Natural killer cell treated with Interleukin-12 subunit alpha and Interleukin-12 subunit beta and Interleukin-15 and Interleukin-18, amount 100 ng/mL, for 72 hours (primary cell): ENCODE measurements at places on chromosomes 7 and 10. TPM values are rescaled to one million over a fixed set of nuclear protein-coding genes. Genes with fewer than 3 reads are reported as not detected.

Gene DGKB
- total RNA-seq: not detected

Gene LRRC72
- not detected for total RNA-seq

Gene CCNY
- total RNA-seq: 60.8 TPM

Gene CLCN1
- total RNA-seq: not detected

Gene GBX1
- total RNA-seq: not detected

Gene C10orf90
- total RNA-seq: not detected

Gene UBN2
- total RNA-seq: 14.7 TPM

Gene KIF20B
- 31.5 TPM for total RNA-seq

Gene WNT8B
- not detected for total RNA-seq

- no peak for DNase-seq
- H3K4me1 ChIP-seq: peaks cover 6% of the 10 kb centered on the region
- H3K4me3 ChIP-seq: peak within 1 kb of the TSS; percentile 35
- H3K27ac ChIP-seq: no peak within 1 kb of the TSS
- peaks cover 69% of the 10 kb centered on the region for H3K27me3 ChIP-seq
Observed at GRCh38 chr7:12570534-12571461, at the start of gene SCIN. SCIN (plus strand) TSS chr7:12570720; CDS start chr7:12570787, 67 bp downstream.

GRCh38 chr7:69661342-69661741 is 63.1 kb downstream of the AUTS2 start:
- H3K36me3 ChIP-seq: no peaks in the 10 kb centered on the region
- peaks cover 8% of the 10 kb centered on the region for H3K4me1 ChIP-seq
- peaks cover 5% of the 10 kb centered on the region for H3K27me3 ChIP-seq
- H3K4me3 ChIP-seq: no peak overlapping the region
- DNase-seq: no peak

- DNase-seq: no peak
- no peaks in the 10 kb centered on the region for H3K36me3 ChIP-seq
- H3K4me1 ChIP-seq: no peaks in the 10 kb centered on the region
- H3K27me3 ChIP-seq: peaks cover 10% of the 10 kb centered on the region
- no peak overlapping the region for H3K27ac ChIP-seq
Observed at GRCh38 chr10:126538439-126539135, 131.9 kb downstream of the C10orf90 start.

GRCh38 chr7:5445981-5446594 is 22.5 kb upstream of the TNRC18 start:
- H3K36me3 ChIP-seq: no peaks in the 10 kb centered on the region
- no peaks in the 10 kb centered on the region for H3K4me1 ChIP-seq
- no peak overlapping the region for H3K27ac ChIP-seq
- no peak for DNase-seq

DNA sequence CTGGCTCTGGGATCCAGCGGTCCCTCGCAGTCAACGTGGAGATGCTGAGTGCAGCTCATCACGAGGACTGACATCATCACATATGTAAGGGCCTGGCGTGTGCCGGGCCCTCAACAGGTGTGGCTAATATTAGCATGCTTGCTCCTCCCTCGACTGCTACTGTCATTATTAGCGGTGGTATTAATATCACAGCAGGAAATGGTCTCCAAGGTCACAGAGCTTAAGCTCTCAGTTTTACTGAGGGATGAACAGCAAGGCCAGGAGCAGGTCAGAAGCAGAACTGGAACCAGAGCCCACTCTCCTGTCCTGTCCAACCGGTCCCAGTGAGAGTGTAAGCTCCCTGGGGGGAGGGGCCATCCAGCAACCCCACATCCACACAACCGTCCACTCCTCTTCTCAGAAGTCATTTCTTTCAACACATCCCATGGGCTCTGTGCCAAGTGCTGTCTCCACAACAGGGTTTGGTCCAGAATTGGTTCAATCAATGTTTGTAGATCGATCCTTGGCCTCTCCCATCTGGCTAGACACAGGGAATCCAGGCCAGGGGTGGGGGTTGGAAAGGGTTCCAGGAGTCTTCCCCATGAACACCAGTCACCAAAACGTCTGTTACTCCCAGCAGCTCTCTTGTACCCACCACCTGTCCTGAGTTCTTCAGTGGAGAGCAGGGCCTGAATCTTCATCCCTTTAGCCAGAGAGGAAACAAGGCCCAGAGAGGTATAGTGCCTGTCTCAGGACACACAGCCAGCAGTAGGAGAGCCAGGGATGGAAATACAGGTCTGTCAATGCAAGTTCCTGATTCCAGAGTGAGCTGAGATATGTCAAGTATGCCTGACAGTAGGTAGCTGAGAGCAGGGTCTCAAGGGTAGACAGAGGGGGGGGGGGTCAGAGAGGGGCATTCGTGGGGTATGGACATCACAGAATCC is 45.3 kb upstream of the ZMIZ1 start:
- DNase-seq: no peak
- no peaks in the 10 kb centered on the region for H3K36me3 ChIP-seq
- no peak overlapping the region for H3K4me3 ChIP-seq
- peaks cover 35% of the 10 kb centered on the region for H3K4me1 ChIP-seq

GRCh38 chr10:45425621-45426563 is 51.9 kb downstream of the ALOX5 start:
- H3K27ac ChIP-seq: no peak overlapping the region
- peaks cover 7% of the 10 kb centered on the region for H3K27me3 ChIP-seq
- H3K4me3 ChIP-seq: no peak overlapping the region
- peaks cover 14% of the 10 kb centered on the region for H3K4me1 ChIP-seq
- H3K36me3 ChIP-seq: no peaks in the 10 kb centered on the region
- no peak for DNase-seq

- H3K4me3 ChIP-seq: no peak overlapping the region
- H3K4me1 ChIP-seq: no peaks in the 10 kb centered on the region
- no peaks in the 10 kb centered on the region for H3K36me3 ChIP-seq
- peaks cover 8% of the 10 kb centered on the region for H3K27me3 ChIP-seq
Observed at GRCh38 chr10:21002091-21002878, 105.2 kb upstream of the NEBL start.

- peaks cover 47% of the 10 kb centered on the region for H3K4me1 ChIP-seq
- no peak overlapping the region for H3K27ac ChIP-seq
- no peak overlapping the region for H3K4me3 ChIP-seq
- no peaks in the 10 kb centered on the region for H3K27me3 ChIP-seq
- no peaks in the 10 kb centered on the region for H3K36me3 ChIP-seq
- DNase-seq: no peak
Observed at GRCh38 chr7:140056431-140057142, 6.2 kb downstream of the PARP12 start.

DNA sequence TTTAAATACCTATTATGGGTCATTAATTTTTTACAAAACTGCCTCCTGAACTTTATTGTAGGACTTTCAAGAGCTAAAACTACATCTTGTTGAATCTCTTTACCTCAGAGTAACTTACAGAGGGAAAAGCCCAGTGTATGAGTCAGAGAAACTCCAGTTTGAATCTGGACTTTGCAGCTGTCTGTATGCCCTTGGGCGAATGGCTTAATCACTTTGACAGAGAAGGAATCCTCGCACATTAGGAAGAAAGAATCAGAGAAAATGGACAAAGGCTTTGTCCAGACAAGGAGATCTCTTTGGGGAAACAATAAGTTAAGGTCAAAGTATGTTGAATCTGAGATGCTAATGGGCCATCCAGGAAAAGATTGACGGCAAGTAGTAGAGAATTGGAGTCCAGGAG is 484.2 kb upstream of the CELF2 start:
- no peaks in the 10 kb centered on the region for H3K36me3 ChIP-seq
- peaks cover 9% of the 10 kb centered on the region for H3K27me3 ChIP-seq
- H3K27ac ChIP-seq: no peak overlapping the region
- H3K4me3 ChIP-seq: no peak overlapping the region

GRCh38 chr10:88886557-88886956 is 6.5 kb downstream of the STAMBPL1 start:
- no peak for DNase-seq
- H3K27me3 ChIP-seq: no peaks in the 10 kb centered on the region
- H3K27ac ChIP-seq: no peak overlapping the region
- H3K4me1 ChIP-seq: peaks cover 40% of the 10 kb centered on the region
- H3K4me3 ChIP-seq: no peak overlapping the region
- H3K36me3 ChIP-seq: no peaks in the 10 kb centered on the region

GRCh38 chr10:82068501-82068900 is 193.5 kb downstream of the NRG3 start:
- no peak for DNase-seq
- H3K27ac ChIP-seq: no peak overlapping the region
- H3K4me3 ChIP-seq: no peak overlapping the region
- H3K27me3 ChIP-seq: no peaks in the 10 kb centered on the region
- H3K36me3 ChIP-seq: no peaks in the 10 kb centered on the region

DNA sequence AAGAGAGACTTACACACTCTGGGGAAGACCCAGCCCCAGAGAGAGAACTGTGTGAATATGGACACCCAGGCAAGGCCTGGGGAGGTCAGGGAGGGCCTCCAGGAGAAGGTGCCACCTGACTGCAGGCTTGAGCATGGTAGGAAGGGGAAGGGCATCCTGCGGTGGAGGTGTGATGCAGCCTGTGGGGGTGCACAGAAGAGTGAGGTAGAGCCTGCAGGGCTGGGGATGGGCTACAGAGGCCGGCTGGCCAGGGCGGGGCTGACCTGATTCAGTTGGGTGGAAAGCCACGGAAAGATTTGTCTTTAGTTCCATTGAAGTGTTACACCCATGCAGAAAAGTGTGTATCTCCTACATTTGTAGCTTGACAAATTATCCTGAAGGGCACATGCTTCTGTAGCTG is 47.6 kb downstream of the ZMIZ1 start:
- H3K36me3 ChIP-seq: no peaks in the 10 kb centered on the region
- no peak for DNase-seq
- H3K27ac ChIP-seq: peak overlapping the region; percentile 15
- no peaks in the 10 kb centered on the region for H3K27me3 ChIP-seq
- peak overlapping the region; percentile 60 for H3K4me3 ChIP-seq

DNA sequence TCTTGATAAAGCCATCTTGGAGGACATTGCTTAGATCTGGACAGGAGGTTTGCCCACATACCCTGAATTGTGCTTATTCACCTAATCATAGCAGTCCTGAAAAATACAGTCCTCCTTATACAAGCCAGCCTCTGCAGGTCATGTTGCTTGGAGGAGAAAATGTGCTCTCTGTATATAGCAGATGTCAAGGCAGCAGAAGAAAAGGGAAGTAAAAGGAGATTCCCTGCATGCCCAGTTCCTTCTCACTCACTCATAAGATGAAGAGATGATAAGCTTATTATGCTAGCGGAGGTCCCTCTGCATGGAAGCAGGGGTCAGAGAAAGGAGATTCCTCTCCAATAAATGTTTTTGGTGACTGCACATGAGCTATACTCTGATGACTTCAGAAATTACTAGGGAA is 458.8 kb upstream of the ZMIZ1 start:
- peaks cover 25% of the 10 kb centered on the region for H3K27me3 ChIP-seq
- peaks cover 10% of the 10 kb centered on the region for H3K36me3 ChIP-seq
- no peak for DNase-seq
- no peaks in the 10 kb centered on the region for H3K4me1 ChIP-seq
- H3K27ac ChIP-seq: no peak overlapping the region

- no peak overlapping the region for H3K4me3 ChIP-seq
- no peak for DNase-seq
- H3K27ac ChIP-seq: no peak overlapping the region
- no peaks in the 10 kb centered on the region for H3K27me3 ChIP-seq
- H3K36me3 ChIP-seq: peaks cover 23% of the 10 kb centered on the region
- peaks cover 28% of the 10 kb centered on the region for H3K4me1 ChIP-seq
Observed at GRCh38 chr7:77812290-77812685, 13.7 kb downstream of the PHTF2 start.

DNA sequence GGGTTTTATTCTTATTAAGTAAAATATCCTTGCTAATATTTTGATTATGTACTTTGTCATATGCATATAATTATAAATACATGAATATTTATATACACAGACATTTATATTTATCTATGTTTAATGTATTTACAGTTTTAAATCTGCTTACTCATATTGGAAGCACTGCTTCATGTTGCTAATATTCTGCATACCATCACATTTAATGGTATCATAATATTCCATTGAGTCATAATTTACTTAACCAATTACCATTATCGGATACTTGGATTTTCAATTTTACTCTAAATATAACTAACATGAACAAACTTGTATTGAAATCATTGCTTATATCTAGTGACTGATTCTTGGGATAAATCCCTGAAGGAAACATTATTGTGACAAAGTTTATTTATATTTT is 155.2 kb downstream of the MBL2 start:
- no peak overlapping the region for H3K4me3 ChIP-seq
- H3K4me1 ChIP-seq: no peaks in the 10 kb centered on the region
- no peak for DNase-seq
- H3K36me3 ChIP-seq: no peaks in the 10 kb centered on the region
- H3K27ac ChIP-seq: no peak overlapping the region

GRCh38 chr7:131305152-131305551 is 22.5 kb upstream of the MKLN1 start:
- no peaks in the 10 kb centered on the region for H3K4me1 ChIP-seq
- no peaks in the 10 kb centered on the region for H3K27me3 ChIP-seq
- H3K36me3 ChIP-seq: peaks cover 8% of the 10 kb centered on the region
- no peak overlapping the region for H3K27ac ChIP-seq

DNA sequence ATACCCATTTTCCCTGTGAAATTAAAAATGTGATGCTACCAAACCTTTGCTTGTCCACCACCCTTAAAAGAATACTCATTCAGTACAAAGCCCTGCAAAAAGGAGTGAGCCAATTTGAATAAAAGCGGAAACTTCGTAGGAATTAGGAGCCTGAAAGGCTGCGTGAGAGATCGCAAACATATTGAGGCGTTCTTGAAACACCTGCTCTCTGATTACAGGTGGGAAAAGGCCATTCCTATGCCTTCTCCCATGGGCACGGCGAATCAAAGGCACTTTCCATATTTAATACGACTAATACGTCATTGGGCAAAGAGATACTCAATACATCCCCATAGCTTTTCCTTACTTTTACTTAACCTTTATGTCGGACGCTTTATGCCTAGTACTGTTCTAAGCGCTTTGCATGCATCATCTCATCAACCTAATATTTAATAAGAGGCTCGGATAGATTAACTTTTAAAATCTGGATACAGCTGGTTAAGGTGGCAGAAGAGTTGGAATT is 30.9 kb upstream of the KMT2E start:
- H3K27ac ChIP-seq: peak overlapping the region; percentile 99
- peak overlapping the region; percentile 99 for H3K4me3 ChIP-seq
- DNase-seq: no peak
- peaks cover 56% of the 10 kb centered on the region for H3K4me1 ChIP-seq
- H3K36me3 ChIP-seq: no peaks in the 10 kb centered on the region

DNA sequence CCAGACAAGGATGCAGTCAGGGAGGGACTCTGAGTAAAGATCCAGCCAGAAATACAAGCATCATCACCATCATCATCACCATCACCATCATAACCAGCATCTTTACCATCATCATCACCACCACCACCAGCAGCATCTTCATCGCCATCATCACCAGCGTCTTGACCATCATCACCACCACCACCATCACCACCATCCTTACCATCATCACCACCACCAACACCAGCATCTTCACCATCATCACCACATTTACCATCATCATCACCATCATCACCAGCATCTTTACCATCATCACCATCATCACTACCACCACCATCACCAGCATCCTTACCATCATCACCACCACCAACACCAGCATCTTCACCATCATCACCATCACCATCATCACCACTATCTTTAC is 44.1 kb upstream of the CPXM2 start:
- H3K27me3 ChIP-seq: peaks cover 2% of the 10 kb centered on the region
- no peak overlapping the region for H3K27ac ChIP-seq
- no peaks in the 10 kb centered on the region for H3K36me3 ChIP-seq
- DNase-seq: no peak

GRCh38 chr10:21340331-21340730 is 185.2 kb downstream of the SKIDA1 start:
- no peaks in the 10 kb centered on the region for H3K27me3 ChIP-seq
- no peaks in the 10 kb centered on the region for H3K36me3 ChIP-seq
- H3K4me1 ChIP-seq: no peaks in the 10 kb centered on the region
- no peak overlapping the region for H3K27ac ChIP-seq
- no peak overlapping the region for H3K4me3 ChIP-seq

- peaks cover 7% of the 10 kb centered on the region for H3K27me3 ChIP-seq
- H3K27ac ChIP-seq: no peak overlapping the region
- no peaks in the 10 kb centered on the region for H3K36me3 ChIP-seq
- no peak overlapping the region for H3K4me3 ChIP-seq
- no peak for DNase-seq
- H3K4me1 ChIP-seq: peaks cover 1% of the 10 kb centered on the region
Observed at GRCh38 chr7:6262221-6262620, 10.2 kb downstream of the CYTH3 start.
